SK-N-SH (cell line): ENCODE measurements at places on chromosomes 4 and X.

GRCh38 chrX:72137846-72138495 is 6.3 kb upstream of the RTL5 start:
- DNase-seq = no peak

GRCh38 chr4:184255361-184255760 is 37.7 kb upstream of the ENPP6 start:
- peak; percentile 24 for DNase-seq

- DNase-seq = no peak
These were observed 15.5 kb downstream of the SPRY1 start for GRCh38 chr4:123412091-123412505.

DNA sequence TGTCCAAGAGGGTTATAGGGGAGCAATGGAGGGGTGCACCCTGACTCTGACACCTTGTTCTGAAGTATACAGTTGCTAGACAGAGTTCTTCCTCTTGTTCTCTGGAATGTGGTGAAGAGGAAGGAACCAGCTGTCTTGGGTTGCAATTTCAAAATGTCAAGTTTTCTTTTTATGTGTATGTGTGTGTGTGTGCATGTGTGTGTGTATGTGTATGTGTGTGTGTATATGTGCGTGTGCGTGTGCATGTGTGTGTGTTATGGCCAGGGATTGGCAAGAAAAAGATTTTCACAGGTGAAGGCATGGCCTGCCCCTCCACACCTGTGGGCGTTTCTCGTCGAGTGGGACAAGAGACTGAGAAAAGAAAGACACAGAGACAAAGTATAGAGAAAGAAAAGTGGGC is 81.6 kb upstream of the ADGRA3 start:
- no peak for DNase-seq

DNA sequence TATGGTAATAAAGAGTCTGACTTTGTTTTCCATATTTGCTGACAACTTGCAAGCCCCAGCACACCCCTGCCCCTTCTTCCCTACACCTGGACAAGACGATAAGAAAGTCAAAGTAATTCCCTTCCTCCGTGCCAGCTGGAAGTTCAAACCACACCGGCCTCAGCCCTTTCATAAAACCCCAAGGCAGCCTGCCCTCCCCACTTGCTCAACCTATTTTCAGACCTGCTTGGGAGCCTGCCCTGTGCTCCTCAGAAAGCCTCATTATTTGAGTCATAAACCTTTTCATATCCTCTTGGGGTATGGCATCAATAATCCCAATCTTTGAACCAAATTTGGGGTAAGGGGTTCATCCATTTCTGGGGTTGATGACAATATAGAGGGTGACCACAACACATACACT is 29.5 kb downstream of the NIPAL1 start:
- no peak for DNase-seq
